Psoas muscle (tissue), 8 donors: ENCODE measurements at places on chromosomes 1 and 21. TPM values are rescaled to one million over a fixed set of nuclear protein-coding genes. Genes with fewer than 3 reads are reported as not detected.

GRCh38 chr1:244419024-244419423 lies 32.7 kb downstream of the ADSS2 start:
- H3K36me3 ChIP-seq, result peaks cover 100% of the 10 kb centered on the region
- no peaks in the 10 kb centered on the region for H3K27me3 ChIP-seq
- H3K4me1 ChIP-seq, result no peaks in the 10 kb centered on the region

- H3K27ac ChIP-seq, result no peak overlapping the region
- no peak overlapping the region for H3K4me3 ChIP-seq
- no peak for DNase-seq
- H3K4me1 ChIP-seq, result no peaks in the 10 kb centered on the region
- no peaks in the 10 kb centered on the region for H3K27me3 ChIP-seq
These were observed 20.7 kb upstream of the CYYR1 start for GRCh38 chr21:26593800-26594199.

DNA sequence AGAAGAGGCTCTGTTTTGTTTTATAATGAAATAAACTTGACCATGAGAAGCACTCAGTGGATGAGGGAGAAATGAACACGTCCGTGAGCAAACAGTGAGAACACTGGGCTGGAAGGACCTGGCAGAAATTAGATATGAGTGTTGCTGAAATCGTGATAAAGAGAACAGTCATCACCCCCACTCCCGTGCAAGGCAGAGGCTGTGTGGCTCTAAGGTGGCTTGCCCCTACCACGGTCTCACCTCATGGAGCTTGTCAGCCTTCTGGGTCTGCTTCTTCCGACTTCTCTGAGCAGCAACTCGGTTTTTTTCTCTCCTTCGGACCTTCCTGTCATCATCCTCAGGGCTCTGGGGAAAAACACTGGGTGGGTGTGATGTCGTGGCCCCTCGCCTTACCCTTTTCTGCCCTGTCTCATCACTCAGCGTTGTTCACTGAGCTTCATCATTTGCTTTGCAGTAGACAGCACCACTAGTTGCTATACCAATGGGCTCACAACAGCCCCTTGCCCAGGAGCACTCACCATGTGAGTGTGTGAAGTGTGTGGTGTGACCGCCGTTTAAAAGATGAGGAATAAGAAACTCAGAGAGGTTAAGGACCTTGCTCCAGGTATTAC lies 2.8 kb downstream of the BATF3 start:
- H3K4me1 ChIP-seq, result peaks cover 14% of the 10 kb centered on the region
- no peaks in the 10 kb centered on the region for H3K27me3 ChIP-seq
- no peak overlapping the region for H3K4me3 ChIP-seq
- H3K36me3 ChIP-seq, result no peaks in the 10 kb centered on the region
- no peak overlapping the region for H3K27ac ChIP-seq

PCP4L1 gene
- total RNA-seq, result not detected

- H3K4me1 ChIP-seq, result no peaks in the 10 kb centered on the region
- H3K27me3 ChIP-seq, result no peaks in the 10 kb centered on the region
These were observed 395.8 kb upstream of the VAMP3 start for GRCh38 chr1:7375329-7375728.

- H3K27ac ChIP-seq, result no peak overlapping the region
- H3K4me1 ChIP-seq, result no peaks in the 10 kb centered on the region
- H3K27me3 ChIP-seq, result no peaks in the 10 kb centered on the region
These were observed 96.3 kb upstream of the GALNT2 start for GRCh38 chr1:229970714-229971113.

- no peaks in the 10 kb centered on the region for H3K27me3 ChIP-seq
- H3K27ac ChIP-seq, result peak overlapping the region; percentile 98
- DNase-seq, result peak; percentile 58
- H3K36me3 ChIP-seq, result peaks cover 5% of the 10 kb centered on the region
- H3K4me1 ChIP-seq, result peaks cover 47% of the 10 kb centered on the region
These were observed 646 bp downstream of the MAPKAPK2 start for GRCh38 chr1:206685334-206685768.

- H3K27me3 ChIP-seq, result no peaks in the 10 kb centered on the region
- H3K4me1 ChIP-seq, result peaks cover 13% of the 10 kb centered on the region
- no peaks in the 10 kb centered on the region for H3K36me3 ChIP-seq
- H3K27ac ChIP-seq, result no peak overlapping the region
- no peak overlapping the region for H3K4me3 ChIP-seq
These were observed 25.2 kb upstream of the SSX2IP start for GRCh38 chr1:84715342-84716019.

CD5L gene
- not detected for total RNA-seq

NOL9 gene
- 23.2 TPM for total RNA-seq

- no peak for DNase-seq
- H3K4me3 ChIP-seq, result no peak overlapping the region
- no peaks in the 10 kb centered on the region for H3K27me3 ChIP-seq
- H3K36me3 ChIP-seq, result no peaks in the 10 kb centered on the region
- no peak overlapping the region for H3K27ac ChIP-seq
- peaks cover 20% of the 10 kb centered on the region for H3K4me1 ChIP-seq
These were observed 855.0 kb downstream of the USP25 start for GRCh38 chr21:16584756-16585155.

DNA sequence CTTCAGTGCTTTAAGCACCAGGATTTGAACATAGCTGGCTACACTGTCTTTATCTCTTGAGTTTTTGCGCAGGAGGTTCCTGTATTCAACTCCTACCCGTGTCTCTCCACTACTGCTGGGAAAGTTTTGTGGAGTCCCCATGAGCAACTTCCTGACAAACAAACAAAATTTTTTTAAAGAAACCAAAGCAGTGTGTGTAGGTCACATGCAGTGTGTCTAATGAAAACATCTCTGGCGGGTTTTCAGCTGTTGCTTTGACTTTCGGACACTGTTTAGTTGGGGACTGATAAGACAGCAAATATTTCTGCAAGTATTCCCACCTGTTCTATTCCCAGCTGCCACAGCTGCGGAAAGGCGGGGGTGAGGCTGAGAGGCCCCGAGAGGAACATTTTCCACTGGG lies 2.0 kb downstream of the PSEN2 start:
- H3K27ac ChIP-seq, result peak overlapping the region; percentile 34
- no peaks in the 10 kb centered on the region for H3K27me3 ChIP-seq
- H3K4me1 ChIP-seq, result peaks cover 24% of the 10 kb centered on the region
- H3K4me3 ChIP-seq, result peak overlapping the region; percentile 93

DNA sequence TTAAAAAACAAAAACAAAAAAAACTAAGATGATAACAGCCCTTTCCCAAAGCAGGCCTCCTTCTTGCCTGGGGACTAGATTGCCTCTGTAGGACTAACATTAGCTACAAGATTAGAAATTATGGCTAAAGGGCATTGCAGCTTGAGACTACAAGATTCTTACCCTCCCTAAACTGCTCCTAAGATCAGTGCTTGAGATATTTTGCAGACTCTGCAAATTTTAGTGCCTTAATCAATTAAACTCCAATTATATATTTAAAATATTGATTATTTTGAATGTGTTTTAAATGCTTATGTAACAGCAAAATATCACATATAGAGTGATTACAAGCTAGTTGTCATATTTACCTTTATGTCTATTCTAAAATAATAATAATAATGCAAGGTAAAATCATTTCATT lies 47.4 kb upstream of the SLC5A9 start:
- no peaks in the 10 kb centered on the region for H3K27me3 ChIP-seq
- H3K4me3 ChIP-seq, result no peak overlapping the region
- H3K36me3 ChIP-seq, result no peaks in the 10 kb centered on the region
- no peaks in the 10 kb centered on the region for H3K4me1 ChIP-seq

ENAH gene
- 119 TPM for total RNA-seq

- H3K4me1 ChIP-seq, result peaks cover 6% of the 10 kb centered on the region
- DNase-seq, result no peak
- no peaks in the 10 kb centered on the region for H3K27me3 ChIP-seq
- no peak overlapping the region for H3K27ac ChIP-seq
- H3K36me3 ChIP-seq, result peaks cover 98% of the 10 kb centered on the region
These were observed 25.5 kb downstream of the UTS2 start for GRCh38 chr1:7827126-7827955.

DNA sequence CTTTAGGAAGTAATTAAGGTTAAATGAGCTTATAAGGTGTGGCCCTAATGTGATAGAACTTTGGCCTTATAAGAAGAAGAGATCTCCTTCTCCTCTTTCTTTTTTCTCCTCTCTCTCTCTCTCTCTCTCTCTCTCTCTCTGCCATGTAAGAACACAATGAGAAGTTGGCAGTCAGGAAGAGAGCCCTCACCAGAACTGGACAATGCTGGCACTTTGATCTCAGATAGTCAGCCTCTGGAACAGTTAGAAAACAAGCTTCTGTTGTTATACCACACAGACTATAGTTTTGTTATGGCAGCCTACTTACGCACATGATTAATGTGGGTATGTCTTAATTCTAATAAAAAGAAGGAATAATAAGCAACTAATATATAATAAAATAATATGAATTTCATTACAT lies 444.2 kb upstream of the LRRC7 start:
- DNase-seq, result no peak
- no peak overlapping the region for H3K4me3 ChIP-seq
- H3K27ac ChIP-seq, result no peak overlapping the region
- no peaks in the 10 kb centered on the region for H3K27me3 ChIP-seq
- no peaks in the 10 kb centered on the region for H3K4me1 ChIP-seq

GNAT2 gene
- total RNA-seq, result not detected

DNA sequence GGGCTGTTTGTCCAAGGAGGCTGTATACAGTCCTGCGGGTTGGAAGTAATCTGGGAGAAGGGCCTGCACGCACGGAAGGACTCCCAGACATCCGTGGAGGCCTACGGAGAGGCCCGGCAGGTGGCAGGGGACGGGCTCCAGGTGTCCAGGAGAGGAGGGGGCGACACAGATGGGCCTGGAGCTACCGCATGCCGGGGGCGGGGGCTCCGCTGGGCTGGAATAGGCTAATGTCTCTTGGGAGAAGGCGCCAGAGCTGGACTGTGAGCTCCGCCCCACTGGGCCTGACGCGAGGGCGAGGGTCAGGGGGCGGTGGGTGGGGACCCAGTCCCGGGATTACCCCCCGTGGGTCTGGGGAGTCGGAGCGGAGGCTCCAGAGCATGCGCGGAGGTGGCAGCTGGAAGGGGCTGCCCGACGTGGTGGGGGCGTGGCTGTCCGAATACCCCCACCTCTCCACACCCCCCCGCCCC lies 659 bp downstream of the AGO1 start:
- peaks cover 6% of the 10 kb centered on the region for H3K4me1 ChIP-seq
- H3K27me3 ChIP-seq, result no peaks in the 10 kb centered on the region
- H3K36me3 ChIP-seq, result no peaks in the 10 kb centered on the region
- DNase-seq, result peak; percentile 67
